DMS53 (cell line): ENCODE measurements at places on chromosomes 12 and 14.

DNA sequence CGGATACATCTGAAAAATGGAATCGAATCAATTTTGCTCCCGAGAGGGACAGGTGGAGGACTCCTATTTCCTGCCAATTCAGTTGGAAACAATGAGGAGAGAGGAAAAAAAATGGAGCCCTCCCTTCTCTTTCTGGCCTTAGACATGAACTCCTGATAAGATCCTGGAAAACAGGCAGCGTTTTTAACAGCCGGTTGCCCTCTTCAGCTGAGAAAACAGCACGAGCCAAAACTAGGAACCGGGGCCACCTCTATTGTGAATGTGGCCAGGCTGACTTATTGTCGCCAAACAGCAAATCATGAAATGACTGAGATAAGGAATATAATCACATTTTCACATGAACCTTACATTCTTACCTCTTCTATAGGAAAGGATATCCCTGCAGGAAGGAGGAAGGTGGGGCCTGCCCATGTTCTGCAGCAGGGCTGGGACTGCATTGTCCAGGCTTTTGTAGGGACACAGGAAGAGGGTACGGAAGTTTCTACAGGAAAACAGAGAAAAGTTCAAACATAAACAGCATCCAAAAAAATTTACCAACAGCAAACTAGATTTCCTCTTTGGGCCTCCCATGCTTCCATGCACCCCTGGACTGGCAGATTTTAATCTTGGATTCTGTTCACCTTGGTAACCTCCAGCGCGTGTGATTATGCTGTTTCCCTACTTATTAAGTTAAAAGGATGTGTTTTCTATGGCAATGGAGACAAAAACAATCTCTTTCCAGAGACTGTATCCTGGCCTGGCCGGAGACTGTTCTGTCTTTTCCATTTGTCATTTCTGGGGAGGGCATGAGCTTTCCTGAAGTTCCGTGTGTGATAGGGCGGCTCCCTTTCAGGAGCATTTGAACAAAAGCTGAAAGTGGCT lies 29.0 kb upstream of the ELK3 start:
- DNase-seq = no peak

- DNase-seq = no peak
These were observed 1.3 kb upstream of the ATP5MC2 start for GRCh38 chr12:53677016-53677799.

DNA sequence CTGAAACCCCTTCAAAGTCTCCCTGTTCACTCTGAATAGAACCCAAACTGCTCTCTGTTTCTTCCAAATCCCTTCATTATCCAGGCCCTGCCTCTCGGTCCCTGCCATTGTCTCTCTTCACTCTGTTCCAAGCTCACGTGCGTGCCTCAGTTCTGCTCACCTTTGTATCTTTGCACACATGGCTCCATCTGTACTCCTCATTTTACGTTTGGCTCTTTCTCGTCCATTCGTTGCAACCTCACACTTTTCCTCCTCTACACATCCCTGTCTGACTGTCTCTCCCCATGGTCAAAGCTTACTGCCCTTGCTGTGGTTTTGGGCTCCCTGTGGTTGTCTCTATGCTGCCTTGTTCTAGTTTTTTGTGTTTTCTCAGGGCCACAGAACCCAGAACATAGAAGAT lies 1054.5 kb downstream of the BCL11B start:
- no peak for DNase-seq

DNA sequence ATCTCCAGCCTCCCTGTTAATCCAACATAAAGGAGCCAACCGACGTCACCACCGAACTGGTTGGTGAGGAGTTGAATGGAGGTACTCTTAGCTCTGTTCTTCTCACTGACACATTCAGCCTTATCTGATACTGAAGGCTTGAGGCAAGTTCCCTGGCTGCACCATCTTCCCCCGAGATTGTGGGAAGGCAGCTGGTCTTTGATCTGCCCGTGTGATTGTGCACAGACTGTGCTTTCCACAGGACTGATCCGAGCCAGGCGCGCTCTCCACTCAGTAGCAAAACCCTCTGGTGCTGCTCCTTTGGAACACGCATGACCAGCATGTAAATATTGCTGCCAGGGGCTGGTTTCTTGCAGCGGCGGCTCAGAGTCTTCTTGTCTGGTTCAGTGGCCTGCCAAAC lies 30.1 kb upstream of the DLK1 start:
- no peak for DNase-seq

- DNase-seq = peak; percentile 79
These were observed 27.4 kb upstream of the TSPAN9 start for GRCh38 chr12:3049611-3050249.

DNA sequence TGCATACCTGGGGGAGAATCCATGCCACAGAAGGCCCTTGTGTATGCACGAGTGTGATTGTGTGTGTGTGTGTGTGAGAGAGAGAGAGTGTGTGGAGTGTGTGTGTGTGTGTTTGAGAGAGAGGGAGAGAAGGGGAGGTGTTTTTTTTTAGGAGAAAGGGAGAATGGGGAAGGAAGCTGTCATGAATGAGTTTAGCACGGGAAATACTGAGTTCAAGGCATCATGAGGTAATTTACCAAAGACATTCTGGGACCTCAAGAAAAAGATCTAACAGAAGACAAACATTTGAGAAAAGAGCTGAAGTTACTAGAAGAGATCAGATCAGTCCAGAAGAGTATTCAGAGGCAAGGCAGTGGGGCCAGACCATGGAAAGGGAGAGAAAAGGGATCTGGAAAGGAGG lies 157.1 kb downstream of the TTC7B start:
- no peak for DNase-seq

- no peak for DNase-seq
These were observed 6.6 kb downstream of the LRRC9 start for GRCh38 chr14:59926534-59926933.

DNA sequence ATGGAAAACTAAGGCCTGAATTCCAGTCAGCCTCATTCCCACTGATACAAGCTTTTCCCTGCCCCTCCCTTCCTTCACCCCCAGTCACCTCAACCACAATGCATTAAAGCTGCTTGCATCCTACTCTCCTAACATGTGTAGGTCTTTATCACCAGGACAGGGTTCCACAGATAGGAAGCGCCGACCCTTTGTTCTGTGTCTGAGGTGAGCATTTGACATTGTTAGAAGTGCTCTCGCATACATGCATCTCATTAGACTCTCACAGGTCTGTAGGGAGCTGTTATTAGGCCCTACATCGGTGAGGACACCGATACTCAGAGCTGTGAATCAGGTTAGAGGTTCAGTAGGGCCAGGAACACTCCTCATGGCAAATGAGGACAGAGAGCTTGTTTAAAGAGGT lies 13.2 kb upstream of the EDDM3A start:
- DNase-seq = no peak
